ENCODE measurements at places on chromosomes 1 and 21. TPM values are rescaled to one million over a fixed set of nuclear protein-coding genes. Genes with fewer than 3 reads are reported as not detected.

The ZNF669 gene
- total RNA-seq: 11.3 TPM

The SETSIP gene
- not detected for total RNA-seq

The CASZ1 gene
- total RNA-seq: 4.2 TPM

The RHBDL2 gene
- 0.28 TPM for total RNA-seq

The NEK2 gene
- total RNA-seq: 1.0 TPM
